Stimulated activated CD8-positive, alpha-beta memory T cell treated with anti-CD3 and anti-CD28 coated beads, Interleukin-4, amount 100 ng/mL, for 1 hour (primary cell): ENCODE measurements at places on chromosomes 11 and 22.

GRCh38 chr22:27186643-27187042 lies 529.3 kb downstream of the MIAT start:
- DNase-seq = no peak

GRCh38 chr22:20131859-20132685 lies 468 bp downstream of the ZDHHC8 start:
- DNase-seq = no peak

- no peak for DNase-seq
Observed at GRCh38 chr11:67499808-67500483, 5.2 kb downstream of the PITPNM1 start.

GRCh38 chr11:105490333-105490732 lies 119.5 kb upstream of the GRIA4 start:
- no peak for DNase-seq

DNA sequence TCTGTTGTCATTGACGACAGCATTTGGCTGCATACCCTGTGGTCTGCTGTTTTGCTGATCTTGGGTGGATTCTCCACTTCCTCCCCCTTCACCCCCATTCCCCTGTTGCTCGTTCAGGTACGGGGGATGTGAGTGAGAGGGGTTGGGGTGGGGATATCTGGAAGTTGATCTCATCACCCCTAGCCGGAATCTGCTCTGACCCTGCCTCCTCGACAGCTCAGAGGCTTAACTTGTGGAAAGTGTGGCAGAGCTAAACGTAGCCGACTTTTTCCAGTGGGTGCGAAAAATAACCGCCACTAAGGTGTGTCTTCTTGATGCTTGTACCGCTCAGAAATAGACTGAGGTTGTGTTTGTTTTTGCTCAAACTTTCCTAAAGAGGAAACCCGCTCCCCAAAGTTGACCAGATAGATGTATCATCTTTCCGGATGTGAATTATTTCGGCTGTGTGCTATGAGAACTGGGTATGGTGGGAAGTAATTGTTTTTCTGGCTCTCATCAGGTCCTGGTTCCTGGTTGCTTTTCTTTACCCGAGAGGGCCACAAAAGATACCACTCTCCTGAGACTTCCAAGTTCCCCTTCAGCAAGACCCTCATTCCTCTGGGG lies 6.6 kb downstream of the ZBTB16 start:
- no peak for DNase-seq
